ENCODE measurements at places on chromosomes 11 and 22.

DNA sequence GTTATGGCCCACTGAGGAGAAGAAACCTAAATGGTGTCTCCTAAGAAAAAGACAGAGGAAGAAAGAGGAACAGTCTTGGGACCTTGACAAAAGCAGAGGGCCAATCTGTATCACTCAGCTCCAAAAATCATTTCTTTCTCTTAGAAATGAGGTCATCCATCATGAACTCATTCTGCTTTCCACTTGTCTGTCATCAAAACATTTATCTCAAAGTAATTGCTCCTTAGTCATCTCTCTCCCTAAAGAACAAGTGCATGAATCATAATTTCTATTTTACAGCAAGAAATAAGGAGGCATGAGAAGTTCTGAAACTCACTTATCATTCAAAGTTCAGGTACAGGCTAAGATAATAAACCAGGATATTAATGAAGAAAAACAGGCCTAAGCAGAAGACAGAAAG lies 375.6 kb downstream of the KCNA4 start:
- no peak for DNase-seq

DNA sequence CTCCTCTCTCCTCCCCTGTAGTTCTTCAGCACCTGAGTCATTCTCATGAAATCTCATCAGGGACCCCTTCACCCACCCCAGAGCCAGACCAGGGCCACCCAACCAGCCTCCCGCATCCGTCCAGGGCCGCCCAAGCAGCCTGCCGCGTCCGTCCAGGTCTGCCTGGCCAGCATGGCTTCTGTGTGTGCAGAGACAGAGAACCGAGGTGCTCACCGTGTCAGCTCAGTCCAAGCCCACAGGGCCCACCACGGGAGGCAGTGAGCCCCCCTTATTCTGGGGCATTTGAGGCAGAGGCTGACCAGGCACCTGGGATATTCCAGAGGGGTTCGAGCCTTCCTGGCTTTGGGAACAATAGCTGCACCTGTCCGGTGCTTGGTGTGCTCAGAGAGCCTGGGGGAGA lies 1117.3 kb downstream of the BRD1 start:
- no peak for DNase-seq

DNA sequence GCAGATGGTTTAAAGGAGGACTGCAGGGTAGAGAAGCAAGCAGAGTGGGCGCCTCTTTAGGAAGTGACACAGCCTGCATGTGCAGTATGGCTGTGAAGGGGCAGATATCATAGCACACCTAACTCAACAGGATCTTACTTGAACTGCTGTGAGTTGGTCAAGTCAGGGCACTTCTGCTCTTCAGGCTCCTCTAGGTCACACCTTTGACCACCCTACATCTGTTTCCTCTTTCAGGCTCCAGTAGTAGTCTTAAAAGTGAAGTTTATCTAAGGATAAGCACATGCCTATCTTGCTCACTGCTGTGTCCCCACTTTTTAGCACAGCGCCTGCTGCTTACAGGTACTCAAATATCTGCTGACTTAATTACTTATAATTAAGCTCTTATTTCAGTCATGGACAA lies 6.5 kb downstream of the MRPL16 start:
- no peak for DNase-seq

GRCh38 chr11:100003985-100004384 lies 683.1 kb upstream of the ARHGAP42 start:
- no peak for DNase-seq

DNA sequence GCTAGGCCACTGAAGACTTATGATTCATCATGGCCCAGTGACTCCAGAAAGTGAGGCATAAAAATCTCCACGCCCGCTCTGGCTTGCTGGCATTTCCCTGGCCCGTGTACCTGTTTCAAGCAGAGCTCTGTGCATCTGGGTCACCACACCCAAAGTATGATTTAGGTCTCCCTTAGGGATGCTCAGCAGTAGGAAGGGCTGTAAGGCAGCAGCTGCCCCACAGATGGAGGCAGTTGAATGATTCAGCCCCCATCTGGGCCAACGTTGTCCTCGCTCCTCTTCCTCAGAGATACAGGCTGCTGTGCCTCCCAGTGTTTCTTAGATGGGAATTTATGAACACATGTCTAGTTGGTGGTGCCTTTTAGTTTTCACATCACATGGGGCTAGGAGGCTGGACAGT lies 21.6 kb downstream of the GPR83 start:
- DNase-seq: no peak

DNA sequence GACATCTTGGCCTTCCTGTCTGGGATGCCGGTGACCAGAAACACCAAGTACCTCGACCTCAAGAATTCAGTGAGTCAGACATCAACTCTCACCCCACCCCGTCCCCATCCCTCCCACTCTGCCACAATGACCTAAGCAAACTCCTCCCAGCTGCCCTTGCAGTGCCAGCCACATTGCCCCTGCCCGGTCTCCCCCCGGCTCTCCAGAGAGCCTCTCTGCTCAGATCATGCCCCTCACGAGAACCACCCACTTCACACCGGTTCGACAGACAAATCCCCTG lies 23.6 kb upstream of the MYRF start:
- DNase-seq: no peak

DNA sequence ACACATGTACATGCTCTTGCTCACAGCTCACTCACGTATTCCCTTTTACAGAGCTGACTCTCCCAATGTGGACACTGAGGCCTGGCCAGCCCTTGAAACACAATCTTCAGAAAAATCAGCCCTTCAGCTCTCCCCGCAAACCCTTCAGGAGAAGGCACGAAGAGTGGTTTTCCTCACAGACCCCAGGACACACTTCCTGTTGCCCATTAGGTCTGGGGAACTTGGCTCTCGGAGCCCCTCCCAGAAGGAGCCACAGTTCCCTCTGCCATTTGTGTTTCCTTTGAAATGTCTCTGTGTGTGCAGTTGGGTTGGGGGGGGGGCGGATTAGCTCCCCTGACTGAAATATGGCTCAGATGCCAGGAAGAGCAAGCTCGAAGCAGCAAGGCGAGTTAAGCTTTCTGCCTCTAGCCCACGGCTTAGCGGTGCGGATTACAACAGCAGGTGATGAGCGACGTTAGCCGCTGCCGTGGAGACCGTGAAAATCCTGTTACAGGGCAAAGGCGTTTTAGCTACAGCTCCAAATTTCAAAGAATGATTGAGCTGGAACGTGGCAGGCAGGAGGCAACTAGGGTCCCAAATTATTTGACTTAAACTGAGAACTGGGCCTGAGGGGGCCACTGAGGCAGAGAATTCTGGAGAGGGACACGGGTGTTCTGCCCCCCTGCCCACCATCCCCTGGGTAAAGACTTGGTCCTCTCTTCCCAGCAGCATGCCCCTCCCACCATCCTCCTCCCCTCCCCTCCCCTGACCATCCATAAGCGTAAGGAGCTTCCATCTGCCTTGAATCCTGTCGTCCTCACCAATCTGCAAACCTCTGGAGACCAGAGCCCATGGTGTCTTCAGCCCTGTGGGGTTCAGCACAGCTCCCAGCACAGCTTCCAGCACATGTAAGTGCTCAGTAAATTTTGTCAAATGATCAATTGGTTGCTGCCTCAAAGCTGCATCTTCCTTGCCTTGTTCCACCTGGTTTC lies 598.6 kb downstream of the BUD13 start:
- no peak for DNase-seq

DNA sequence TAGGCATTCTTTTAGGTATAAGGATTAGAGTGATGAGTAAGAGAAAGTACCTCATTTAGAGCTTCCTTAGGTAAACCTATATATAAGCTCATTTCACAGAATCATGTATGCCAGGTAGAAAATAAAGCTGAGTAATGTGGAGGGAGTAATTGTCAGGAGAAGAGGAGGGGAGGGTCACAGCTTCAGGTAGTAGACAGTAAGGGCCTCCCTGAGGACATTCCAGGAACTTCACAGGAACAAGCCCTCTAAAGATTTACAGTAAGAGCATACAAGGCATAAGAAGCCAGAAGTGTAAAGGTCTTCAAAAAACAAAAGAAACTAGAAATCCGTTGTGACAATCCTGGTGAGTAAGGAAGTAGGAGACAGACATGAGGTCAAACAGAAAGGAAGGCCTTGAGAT lies 57.6 kb downstream of the USP47 start:
- no peak for DNase-seq

GRCh38 chr11:3356858-3357257 lies 22.1 kb downstream of the ZNF195 start:
- DNase-seq: no peak

DNA sequence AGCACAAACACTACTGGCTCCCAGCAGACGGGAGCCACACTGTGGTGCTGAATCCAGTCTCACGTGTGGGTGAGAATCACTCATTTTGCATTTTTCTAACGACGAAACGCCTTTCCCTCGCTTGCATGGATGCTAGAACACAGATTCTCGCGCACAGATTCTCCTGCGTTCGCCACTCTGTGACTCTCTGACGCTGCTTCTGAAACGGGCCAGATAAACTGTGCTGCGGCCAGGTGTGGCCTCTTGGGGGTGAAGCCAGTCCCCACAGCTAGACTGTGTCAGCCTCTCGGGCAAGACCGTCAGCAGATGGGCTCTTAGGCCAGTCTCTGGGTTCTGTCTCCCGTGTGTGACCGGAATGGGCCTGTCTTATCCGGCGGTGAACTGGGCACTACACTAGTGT lies 44.6 kb downstream of the TRMU start:
- DNase-seq: no peak

DNA sequence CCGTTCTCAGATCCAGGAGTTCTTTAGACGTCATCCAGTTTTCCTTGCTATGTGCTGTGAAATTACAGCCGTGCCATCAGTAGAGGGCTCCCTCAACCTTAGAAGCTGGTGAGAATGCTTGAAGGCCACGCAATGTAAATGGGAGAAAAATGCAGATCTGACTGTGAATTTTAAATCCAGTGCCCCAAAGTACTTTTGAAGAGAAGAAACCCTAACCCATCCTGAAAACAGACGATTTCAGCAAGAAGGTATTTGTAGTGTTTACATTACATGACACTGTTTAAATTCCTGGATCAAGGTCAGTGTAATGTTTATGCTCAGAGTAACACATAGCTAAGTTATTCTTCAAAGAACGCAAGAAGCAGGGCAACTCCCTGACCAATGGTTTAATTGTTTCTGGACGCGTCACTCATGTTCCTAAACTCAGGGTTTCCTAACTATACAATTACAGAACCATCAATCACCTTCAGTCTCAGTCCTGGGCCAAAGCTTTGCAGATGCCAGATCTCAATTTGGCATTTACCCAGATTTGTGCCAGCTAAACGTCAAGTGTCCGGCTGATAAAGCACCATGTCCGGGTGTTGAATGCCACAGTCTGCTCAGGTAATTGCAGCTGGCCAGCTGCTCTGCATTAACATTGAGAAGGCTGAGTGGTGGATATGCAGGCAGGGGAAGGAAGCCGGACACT lies 38.2 kb downstream of the ADAMTS8 start:
- DNase-seq: no peak

DNA sequence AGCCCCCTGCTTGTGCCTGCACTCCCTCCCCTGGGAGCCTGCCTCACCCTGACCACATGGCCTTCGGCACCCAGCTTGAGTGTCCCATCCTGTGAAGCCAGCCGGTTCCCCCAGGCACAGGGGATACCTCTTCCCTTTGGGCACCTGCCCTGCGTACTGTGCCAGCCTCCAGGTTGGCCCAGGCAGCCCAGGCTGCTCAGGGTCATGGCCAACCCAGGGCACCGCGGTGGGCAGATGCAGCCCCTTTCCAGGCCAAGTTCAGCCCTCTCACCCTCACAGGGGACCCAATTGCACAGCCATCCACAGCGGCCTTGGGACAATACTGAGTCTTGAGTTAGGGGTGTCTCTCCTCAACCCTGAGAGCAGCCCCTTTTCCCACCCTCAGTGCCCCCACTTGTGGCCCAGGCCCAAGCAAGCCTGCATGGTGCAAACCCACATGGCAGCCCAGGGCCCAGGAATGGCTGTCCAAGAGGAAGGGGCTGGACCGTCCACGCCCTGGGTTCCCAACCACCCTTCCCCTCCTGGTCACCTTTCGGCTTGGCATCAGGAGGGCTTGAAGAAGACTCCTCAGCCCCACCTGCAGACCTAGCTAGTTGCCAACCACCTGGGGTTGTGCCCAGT lies 87.7 kb downstream of the CDKN1C start:
- no peak for DNase-seq

DNA sequence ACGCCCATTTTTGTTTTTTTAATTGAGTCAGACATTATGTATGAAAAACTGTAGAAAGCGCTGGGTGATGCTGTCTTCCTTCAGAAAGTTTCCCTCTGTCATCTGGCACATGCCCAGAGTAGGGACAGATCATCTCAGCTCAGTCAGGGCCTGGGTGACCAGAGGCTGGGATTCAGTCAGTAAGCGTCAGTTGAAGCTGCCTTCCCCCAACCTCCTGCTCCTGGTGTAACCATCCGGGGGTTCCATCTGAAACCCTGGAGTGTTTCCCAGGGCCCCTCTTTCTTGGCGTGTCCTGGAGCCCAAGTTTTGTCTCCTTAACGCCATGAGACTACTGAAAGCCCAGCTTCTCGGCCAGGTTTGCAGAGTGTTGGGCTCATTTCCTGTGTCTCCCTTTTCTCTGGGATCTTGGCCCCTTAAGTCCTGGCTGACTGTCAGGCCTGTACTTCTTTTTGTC lies 10.7 kb downstream of the PPFIA1 start:
- DNase-seq: no peak

DNA sequence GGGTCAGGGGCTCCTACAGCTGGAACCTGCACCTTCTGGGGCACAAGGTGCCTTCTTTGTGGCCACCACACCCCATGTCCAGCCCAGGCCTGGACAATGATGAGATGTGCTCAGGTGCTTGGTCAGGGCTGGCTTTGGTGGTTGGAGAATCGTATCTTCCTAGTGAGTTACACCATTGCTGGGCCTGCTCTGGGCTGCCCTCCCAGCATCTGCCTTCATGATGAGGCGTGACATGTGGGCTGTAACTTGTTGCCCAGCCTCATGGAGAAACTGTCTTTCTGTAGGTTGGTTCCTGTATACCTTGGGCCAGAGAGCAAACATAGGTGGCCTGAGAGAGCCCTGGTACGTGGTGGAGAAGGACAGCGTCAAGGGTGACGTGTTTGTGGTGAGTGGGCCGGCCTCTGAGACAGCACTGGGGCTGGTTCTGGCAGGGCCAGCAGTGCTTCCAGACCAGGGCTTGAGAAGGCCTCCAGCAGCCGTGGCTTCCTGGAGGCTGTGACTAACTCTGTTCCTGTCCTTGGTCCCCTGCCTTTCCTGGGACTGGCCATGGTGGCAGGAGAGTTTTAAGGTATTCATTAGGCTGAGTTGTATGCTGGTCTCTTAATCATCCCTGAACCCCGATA lies 18.1 kb downstream of the TRMU start:
- DNase-seq: no peak

DNA sequence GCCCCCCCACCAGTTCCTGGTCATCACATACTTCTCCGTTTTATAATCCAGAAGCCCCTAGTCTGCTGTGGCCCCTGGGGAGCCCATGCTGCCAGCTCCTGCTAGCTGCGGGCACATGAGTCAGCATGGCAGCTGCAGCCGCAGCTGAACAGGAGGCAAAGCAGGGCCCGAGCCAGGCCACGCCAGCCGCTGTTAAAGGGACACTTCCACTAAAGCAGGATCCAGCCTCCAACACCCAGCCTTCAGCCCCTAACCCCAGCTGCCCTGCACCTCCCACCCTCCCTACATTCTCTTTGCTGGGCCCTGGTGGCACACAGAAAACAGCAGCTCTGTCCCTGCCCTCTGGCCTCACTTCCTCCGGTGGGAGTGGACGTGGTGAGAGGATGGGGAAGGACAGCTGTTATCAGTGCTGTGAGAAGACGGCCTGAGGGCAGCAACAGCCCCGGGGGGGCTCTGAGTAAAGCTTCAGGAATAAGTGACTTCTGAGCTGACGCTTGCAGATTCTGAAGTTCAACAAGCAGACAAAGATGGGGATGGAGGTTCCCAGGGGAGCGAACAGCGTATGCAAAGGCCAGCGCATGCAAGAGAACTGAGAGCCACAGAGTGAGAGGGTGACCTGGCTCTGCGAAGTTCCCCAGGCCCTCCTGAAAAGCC lies 688 bp upstream of the LRRC74B start:
- DNase-seq: no peak
